ENCODE measurements at places on chromosomes 11 and 22.

DNA sequence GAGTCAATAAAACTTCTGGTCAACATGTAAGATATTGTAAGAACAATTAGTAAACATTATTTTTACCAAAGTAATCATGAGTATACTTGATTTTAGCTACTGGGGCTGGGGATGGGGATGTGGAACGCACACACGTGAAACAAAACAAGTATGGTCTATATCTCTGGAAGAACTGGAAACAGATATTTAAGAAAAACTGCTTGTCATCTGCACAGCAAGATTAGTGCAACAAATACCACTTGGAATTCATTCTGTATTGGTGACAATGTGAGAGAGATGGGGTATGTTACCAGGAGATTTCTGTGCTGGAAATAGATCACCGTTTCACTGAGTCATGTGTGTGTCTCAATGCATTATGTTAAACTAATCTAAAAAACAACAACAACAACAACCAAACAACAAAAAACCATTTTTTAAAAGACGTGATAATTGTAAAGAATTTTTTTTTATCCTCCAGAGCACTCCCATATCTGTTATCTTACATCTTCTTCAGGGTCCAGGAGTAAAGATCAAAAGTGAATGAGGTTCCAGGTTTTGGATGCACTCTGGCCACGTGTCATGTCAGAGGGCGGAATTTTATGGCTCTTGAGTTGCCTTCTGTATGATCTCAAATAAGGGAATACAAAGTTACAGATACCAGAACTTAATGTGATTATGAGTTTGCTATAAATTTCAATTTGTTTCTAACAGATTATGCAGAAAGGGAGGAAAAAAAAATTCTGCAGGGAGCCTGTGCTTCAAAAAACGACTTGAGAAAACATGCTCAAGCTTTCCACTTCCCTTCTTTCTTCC, 153.0 kb downstream of the BBOX1 start:
- no peak for DNase-seq

- DNase-seq = no peak
Measured at GRCh38 chr11:65574811-65575567, 864 bp upstream of the EHBP1L1 start.

DNA sequence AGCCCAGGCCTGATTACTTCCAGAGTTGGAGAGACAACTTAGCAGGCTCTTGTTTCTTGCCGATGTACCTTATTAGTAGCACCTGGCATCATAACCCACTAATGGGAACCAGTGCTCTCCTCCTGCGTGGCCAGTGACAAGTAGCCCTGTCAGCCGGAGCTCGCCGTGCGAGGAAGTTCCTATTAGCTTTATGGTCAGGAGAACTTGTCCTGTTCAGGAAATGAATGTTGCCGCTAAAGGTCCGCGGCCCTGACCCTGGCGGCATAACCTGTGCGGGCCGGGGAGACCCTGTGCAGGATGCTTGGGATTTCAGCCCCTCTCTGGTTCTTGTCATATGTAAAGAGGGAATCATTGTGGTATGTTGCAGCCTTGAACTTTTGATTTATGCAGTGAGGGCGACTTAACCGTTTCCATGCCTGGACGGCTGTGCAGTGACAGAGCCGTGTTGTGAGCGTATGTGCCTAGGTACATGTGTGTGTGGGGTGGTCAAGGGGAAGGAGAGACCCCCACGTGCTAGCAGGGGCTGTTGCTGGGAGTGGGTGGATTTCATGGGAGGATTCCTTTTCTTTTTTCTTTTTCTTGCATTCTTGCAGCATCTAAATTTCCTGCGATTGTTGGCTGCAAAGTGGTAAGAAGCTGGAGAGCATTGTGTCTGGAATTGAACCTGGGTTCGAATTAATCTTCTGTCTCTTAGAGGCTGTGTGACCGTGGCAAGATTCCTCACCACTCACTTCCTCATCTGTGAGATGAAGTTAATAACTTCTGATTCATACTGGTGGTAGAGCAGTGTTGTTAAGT, 15.2 kb downstream of the ZBTB16 start:
- no peak for DNase-seq

GRCh38 chr22:45009606-45010531, at the start of gene PHF21B:
PHF21B (minus strand) TSS chr22:45010005; CDS start chr22:45009549, 456 bp downstream.
- no peak for DNase-seq

GRCh38 chr11:15750535-15751308, 605.6 kb downstream of the SOX6 start:
- no peak for DNase-seq

Measured in activated T-cell treated with anti-CD3 and anti-CD28 coated beads for 1 hour (primary cell).